ENCODE measurements at places on chromosomes 7 and 10. TPM values are rescaled to one million over a fixed set of nuclear protein-coding genes. Genes with fewer than 3 reads are reported as not detected.

The CALHM1 gene
- total RNA-seq = not detected

DNA sequence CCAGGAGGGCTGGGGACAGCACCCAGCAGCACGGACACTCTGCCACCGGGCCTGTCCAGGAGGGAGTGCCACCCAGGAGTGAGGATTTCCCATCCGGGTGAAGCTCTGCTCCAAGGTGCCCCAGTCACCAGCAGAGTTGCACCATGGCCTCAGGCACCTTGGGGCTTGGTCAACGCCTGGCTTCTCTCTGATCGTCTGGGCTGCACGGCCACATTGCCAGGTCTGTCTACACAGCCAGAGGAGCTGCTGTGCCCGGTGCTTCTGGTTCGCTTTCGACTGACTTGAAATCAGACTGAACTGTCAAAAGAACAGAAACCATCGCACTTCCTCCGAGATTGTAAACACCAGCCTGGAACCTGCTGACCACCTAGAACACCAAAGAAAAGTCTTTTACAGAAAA lies 12.0 kb downstream of the SHH start:
- no peak for DNase-seq

DNA sequence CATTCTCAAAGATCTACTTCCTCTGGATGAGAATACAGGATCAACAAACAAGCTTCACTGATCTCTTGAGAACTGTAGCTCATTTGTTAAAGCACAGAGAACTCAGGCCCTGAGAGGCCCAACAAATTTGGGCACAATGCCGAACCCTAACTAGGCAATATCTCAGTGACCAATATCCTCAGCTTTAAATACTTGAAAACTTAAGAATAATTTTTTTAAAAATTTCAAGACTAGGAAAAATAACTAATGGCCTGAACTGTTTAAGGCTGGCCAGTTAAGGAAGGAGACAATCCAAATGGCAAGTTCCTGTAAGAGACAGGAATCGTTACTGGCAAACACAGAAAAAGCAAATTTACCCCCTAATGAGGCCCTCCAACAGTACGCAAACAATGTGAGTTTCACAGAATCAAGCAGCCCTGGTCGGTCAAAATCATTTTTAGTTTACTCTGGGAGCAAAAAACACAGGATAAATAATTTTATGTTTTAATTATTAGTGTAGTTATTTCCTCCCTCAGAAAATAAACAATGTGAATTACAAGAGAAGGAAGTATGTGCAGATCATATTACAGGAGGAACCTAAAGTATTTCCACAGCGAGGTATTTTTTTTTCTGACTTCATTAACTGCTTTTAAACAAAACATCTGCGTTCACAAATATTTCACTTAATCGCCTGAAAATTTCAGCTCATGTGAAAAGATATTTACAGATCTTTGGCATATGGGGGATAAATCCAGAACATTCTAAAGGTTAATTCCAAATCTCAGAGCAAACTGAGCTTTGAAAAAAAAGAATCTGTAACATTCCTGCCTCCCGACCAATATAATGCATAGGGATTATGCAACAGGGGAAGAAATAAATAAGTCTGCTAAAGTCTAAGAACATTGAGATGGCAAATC lies 39.5 kb downstream of the NT5C2 start:
- DNase-seq = no peak

The GTF2IRD2 gene
- total RNA-seq = 2.1 TPM

Data from activated naive CD4-positive, alpha-beta T cell treated with anti-CD3 and anti-CD28 coated beads for 36 hours (primary cell).